ENCODE measurements at places on chromosomes 7 and 10. TPM values are rescaled to one million over a fixed set of nuclear protein-coding genes. Genes with fewer than 3 reads are reported as not detected.

The C7orf25 gene
- 4.6 TPM for total RNA-seq

The FGL2 gene
- 294 TPM for total RNA-seq

The DEPP1 gene
- total RNA-seq, result 173 TPM

The APBB1IP gene
- total RNA-seq, result 5.8 TPM

The ASB10 gene
- total RNA-seq, result not detected

The UMAD1 gene
- total RNA-seq, result 11.2 TPM

The ATRNL1 gene
- total RNA-seq, result 18.0 TPM

The TDRD1 gene
- total RNA-seq, result 0.42 TPM

DNA sequence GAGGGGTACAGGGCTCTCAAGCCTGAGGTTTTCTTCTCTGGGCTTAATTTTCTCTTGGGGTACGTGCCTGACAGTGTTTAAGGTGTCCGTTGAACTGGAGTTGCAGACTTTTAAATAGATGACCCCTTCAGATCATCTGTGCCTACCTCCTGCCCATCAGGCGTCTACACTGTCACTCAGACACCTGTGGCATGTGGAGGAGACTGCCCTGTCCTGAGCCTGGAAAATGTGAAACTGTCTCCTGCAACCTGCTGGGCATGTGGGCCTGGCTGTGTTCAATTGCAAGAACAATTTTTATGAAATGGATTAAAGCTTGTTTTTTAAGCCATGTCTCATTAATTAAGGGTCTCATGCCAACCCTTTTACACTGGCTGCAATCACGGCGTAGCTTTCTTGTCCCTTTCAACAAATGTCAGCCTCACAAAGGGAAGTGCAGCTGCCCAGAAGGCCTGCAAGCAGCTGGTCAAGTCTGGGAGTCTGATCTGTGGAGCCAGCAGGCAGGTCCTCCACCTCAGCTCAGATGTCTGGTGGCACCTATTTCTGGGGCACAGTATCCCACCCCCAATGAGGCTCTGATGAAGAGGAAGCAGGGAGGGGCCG, 8.8 kb downstream of the ATP5MF start:
- DNase-seq, result no peak

GRCh38 chr10:123117644-123118417, 17.9 kb upstream of the HMX3 start:
- no peak for DNase-seq

- DNase-seq, result no peak
Observed at GRCh38 chr7:40583667-40584444, 449.1 kb downstream of the SUGCT start.

DNA sequence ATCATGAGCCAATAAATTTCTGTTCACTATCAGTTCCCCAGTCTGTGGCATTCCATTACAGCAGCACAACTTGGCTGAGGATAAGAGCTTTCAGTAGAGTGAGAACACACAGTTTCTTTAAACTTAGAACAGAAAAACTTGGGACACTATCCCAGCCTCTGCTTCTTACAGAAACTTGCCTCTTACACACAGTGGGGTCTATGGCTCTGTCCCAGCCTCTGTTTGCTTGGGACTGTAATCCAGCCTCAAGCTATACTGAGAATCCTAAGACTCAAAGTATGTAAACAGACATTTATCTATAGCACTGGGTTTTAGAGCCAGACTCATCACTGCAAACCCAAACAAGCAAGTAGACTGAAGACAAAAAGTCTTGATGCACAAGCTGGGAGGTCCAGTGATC, 355.8 kb upstream of the VSTM2A start:
- no peak for DNase-seq

DNA sequence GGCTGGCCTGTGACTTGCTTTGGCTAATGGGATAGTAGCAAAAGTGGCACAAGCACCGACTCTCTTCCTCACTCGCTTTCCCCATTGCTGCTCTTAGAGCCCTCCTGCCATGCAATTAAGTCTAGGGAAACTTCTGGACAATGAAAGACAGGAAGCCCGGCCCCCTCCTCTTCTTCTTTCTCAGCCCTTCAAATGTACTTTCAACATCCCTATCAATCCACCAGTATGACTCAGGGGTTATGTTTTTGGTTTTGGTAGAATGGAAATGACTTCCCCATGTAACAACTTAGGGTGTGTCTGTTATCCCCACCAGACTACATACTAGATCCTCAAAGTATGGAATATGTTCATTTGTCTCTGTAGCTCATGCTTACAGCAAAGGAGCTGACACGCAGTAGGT, 139.0 kb upstream of the GDF10 start:
- no peak for DNase-seq

DNA sequence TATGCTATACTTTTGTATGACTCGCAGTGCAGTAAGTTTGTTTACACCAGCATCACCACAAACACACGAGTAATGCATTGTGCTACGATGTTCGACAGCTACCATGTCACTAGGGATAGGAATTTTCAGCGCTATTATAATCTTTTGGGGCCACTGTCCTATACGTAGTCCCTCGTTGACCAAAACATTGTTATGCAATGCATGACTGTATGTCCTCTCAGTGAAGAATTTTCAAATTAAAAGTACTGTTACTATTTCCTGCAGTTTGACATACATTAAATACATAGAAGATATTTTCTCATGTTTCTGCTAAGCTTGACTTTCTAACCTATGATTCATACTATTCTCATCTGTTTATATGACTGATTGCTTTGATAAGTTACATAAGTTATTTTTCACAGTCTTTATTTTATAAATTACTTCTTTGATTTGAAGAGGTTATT, 203.6 kb downstream of the VTI1A start:
- DNase-seq, result no peak

GRCh38 chr10:34522546-34522945, 292.6 kb downstream of the PARD3 start:
- DNase-seq, result no peak

- DNase-seq, result no peak
Observed at GRCh38 chr7:115635876-115636275, 394.7 kb downstream of the TFEC start.

- no peak for DNase-seq
Observed at GRCh38 chr10:114479307-114479706, 75.0 kb upstream of the AFAP1L2 start.

DNA sequence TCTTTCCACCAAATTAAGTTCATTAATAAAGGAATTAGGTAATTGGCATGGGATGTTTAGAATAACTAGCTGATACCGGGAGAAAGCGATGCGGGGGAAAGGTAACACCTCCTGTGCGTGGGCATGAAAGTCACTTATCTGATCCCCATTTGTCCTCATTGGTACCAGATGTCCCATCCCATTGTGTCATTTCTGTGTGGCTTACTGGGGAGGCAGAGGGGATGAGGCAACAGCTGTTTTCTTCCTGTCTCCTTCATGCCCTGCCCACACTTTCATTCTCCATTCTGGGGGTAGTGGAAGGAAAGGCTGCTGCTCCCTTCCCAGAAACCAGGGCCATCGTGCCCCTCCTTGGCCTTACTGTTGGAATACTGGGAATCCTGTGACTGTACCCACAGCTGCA, 27.1 kb downstream of the EEPD1 start:
- DNase-seq, result no peak

DNA sequence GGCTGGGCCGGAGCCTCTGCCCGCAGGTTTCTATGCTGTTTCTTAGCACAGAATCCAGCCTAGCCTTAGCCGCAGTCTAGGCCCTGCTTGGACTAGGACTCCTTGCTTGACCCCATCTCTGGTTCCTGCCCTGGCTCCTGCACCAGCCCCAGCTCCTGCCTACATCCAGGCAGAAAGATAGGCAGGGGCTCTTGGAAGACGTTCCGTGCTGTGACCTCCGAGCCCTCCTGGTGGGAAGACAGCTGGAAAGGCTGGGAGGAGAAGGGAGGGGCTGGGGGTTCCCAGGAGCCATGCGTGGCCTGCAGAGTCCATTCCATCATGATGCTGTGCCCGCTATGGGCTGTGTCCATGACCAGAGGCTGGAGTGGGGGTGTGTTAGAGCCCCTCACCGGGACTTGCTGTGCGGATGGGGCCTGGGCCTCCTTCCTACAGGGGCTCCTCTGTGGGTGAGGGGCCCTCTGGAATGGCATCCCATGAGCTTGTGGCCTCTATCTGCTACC, 26.2 kb downstream of the RAMP3 start:
- no peak for DNase-seq

- peak; percentile 37 for DNase-seq
Observed at GRCh38 chr10:14326581-14326980, 4.1 kb downstream of the FRMD4A start.

DNA sequence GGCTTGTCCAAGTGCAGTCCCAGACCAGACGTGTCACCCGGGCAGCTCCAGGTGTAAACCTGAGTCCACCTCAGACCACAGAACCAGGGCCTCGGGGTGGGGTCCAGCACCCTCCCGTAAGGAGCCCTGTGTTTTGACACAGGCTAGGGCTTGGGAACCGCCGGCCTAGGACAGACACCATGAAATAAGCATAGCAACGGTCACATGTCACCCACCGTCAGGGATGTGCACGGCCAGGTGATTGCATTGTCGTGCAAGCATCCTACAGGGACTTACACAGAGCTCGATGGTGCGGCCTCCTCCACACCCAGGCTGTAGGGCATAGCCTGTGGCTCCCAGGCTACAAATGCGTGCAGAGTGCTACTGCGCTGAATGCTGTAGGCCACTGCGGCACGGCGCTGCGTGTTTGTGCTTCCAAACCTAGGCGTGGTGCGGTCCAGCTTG, 10.6 kb downstream of the ZFAND2A start:
- DNase-seq, result no peak

DNA sequence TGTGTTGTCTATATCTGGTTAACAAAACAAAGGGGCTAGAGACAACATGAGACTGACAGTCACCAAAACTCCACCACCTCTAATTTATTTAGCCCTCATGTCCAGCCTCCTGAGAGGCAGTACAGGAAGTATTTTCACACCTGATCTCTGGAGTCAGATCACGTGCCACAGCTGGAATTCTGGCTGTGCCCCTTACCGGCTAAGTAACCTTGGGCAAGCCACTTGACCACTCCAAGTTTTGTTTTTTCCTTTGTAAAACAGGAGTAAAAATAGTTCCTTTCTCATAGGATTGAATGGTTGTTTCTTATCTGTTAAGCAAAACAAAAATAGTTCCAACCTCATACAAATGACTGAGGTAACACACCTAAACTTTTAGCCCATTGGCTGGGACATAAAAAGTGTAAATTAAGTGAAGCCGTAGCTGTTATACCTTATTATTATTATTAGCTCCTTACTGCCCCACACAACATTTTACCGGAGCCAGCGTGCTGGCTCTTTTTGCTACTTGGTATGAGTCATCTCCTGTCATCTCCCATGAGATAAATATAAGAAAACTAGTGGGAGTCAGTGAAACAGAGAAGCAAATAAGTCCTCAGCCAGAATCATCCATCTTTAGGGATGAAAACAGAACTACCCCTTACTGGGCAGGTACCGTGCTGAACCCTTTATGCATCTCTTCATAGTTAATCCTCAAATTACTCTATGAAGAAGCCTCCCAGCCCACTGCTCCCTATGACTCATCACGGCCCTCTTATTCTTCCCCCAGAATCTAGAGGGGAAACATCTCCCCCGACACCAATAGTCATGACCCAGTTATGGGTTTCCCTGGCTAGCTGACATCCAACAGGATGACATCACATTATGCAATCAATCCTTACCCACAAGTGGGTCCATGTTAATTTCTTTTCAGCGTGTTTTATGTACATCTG, 44.9 kb downstream of the PPP1R3C start:
- no peak for DNase-seq

DNA sequence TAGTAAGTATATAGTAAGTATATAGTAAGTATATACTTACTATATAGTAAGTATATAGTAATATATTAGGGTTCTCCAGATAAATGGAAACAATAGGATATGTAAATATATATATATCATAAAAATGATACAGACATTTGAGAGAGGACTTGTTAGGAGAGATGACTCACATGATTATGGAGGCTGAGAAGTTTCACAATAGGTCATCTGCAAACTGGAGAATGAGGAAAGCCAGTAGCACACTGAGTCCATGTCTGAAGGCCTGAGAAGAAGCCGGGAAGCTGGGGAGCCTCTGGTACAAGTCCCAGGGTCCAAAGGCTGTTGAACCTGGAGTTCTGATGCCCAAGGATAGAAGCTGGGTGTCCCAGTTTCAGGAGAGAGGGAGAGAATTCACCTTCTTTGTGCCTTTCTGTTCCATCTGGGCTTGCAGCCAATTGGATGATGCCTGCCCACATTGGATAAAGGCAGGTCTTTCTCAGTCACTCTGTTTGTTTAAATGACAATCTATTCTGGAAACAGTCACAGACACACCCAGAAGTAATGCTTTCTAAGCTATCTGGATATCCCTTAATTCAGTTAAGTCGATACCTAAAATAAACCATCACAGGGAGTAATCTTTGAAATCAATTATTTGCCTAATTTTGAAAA, 205.5 kb upstream of the CDC14C start:
- no peak for DNase-seq

GRCh38 chr7:16430133-16430532, 8.8 kb upstream of the CRPPA start:
- no peak for DNase-seq

- DNase-seq, result no peak
Observed at GRCh38 chr10:79239275-79239779, 107.9 kb upstream of the PPIF start.

GRCh38 chr7:116911801-116912200, 41.5 kb upstream of the ST7 start:
- no peak for DNase-seq

DNA sequence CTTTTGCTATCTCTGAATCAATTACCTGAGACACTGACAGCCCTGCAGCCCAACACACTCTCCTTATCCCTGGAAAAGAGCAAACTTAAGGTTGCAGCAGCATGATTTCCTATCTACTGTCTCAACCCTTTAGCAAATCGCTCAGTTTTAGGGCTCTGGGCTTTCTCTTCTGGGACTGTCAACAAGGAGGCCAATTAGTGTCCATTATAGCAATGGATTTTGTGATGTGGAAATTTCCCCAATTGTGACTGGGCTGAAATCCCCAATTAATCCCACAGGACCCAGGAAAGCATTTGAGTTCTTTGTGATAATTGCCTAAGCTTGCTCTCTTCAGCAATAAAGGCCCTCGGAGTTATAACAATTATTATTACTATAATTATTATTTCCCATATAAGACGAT, 197.0 kb downstream of the ZNF438 start:
- no peak for DNase-seq

- peak; percentile 53 for DNase-seq
Observed at GRCh38 chr10:23912884-23913404, 296.0 kb upstream of the KIAA1217 start.

DNA sequence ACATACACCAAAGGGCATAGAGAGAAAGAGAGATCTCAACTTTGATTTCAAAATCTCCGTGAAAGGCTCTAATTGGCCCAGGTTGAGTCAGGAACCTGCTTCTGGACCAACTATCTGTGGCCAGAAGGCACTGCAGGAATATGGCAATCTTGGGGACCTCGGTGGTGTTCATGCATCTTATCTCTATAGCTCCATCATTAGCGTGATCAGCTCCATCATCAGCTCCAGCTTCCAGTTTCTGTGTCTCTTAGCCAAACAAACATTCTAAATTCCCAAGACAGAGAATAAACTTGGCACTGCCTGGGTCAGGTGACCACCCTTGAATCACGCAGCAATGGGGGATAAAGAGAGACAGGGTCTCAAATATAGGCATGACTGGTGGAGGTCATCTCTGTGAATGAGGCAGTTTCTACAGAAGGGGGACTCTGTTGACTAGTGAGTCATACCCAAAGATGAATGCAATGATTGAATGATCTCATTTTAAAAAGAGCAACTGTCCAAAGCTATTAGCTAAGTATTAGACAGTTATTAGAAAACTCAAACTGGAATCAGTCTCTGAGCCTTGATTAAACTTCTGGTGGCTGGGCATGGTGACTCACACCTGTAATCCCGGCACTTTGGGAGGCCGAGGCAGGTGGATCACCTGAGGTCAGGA, 5.4 kb upstream of the NRF1 start:
- no peak for DNase-seq

- DNase-seq, result no peak
Observed at GRCh38 chr7:108122181-108122580, 8.0 kb downstream of the LAMB4 start.

- no peak for DNase-seq
Observed at GRCh38 chr10:69647819-69648218, 17.8 kb downstream of the FAM241B start.
